OCI-M1 (cell line): ENCODE measurements at places on chromosomes 12 and 14.

GRCh38 chr12:91629440-91629839, 446.8 kb upstream of the DCN start:
- DNase-seq: no peak

- DNase-seq: peak; percentile 69
These were observed 105.0 kb downstream of the PPP2R5E start for GRCh38 chr14:63438065-63438757.

DNA sequence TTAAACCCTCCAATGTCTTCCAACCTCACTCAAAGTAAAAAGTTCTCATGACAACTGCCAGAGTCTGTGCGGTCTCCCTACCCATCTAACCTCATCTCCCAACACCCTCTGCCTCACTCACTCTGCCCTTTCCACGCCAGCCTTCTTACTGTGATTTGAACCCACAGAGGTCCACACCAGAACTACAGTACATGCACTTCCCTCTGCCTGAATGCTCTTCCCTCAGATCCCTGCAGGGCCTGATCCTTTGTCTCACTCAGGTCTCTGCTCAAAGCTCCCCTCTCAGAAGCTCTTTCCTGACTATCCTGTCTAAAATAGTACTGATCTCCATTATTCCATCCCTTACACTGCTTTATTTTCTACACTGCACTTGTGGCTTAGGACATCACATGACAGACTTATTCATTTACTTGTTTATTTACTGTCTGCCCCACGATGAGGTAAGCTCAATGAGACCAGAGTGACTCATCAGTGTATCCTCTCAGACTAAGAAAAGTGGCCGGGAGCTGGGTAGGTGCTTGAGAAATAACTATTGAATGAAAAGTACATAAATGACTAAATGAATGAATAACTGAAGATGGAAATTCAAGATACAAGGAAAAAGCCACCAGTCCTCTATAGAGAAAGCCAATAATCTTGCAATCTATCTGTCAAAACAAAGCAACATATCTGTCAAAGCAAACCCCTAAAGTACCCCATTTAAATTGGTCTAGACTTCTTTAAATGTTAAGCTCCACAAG, 17.1 kb downstream of the POMT2 start:
- DNase-seq: peak; percentile 66

DNA sequence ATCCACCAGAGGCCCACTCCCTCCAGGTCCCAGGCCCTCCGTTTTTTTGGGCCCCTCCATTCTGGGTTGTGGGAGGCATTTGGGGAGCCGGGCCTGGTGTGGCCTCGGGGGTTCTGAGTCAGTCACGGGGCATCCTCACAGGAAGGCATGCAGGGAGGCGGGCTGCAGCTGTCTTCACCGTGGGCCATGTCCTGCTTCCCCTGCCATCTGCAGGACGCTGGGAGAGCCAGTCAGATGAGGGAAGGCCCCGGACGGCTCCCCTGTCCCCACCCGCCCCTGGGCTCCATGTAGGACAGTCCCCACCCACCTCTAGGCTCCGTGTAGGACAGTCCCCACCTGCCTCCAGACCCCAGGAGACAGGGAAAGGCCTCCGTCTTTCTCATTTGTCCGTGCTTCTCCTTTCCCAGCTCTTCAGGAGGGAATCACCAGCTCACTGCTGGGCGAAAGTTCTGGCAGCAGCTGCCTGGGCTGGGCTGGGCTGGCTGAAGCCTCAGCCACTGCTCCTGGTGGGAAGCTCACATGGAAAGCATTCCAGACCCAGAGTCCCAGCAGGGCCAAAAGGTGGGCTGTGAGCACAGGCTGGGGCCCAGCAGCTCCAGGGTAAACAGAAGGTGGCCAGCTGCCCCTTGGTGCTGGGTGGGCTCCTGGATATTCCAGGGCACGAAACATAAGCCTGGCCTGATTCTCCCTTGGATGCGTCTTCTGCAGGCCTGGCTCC, 217.8 kb downstream of the KIF26A start:
- no peak for DNase-seq

DNA sequence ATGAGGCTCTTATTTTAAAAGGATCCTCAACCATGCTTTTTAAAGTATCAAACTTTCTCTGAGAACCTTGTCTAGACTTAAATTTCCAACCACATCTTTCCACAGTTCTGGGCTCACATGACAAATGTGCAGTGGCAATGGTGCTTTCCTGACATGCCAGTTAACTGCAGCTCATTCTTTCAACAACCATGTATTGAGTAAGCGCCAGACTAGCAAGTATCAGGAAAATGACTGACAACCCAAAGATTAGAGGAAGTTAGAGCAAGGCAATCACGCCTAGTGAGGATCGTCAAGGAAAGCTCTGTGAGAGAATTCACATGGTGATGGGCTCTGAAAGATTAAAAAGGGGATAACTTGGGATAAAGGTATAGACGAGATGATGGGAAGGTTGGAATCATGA, 35.8 kb downstream of the FLVCR2 start:
- DNase-seq: no peak

GRCh38 chr12:51465491-51465890, 40.9 kb downstream of the SLC4A8 start:
- peak; percentile 40 for DNase-seq

DNA sequence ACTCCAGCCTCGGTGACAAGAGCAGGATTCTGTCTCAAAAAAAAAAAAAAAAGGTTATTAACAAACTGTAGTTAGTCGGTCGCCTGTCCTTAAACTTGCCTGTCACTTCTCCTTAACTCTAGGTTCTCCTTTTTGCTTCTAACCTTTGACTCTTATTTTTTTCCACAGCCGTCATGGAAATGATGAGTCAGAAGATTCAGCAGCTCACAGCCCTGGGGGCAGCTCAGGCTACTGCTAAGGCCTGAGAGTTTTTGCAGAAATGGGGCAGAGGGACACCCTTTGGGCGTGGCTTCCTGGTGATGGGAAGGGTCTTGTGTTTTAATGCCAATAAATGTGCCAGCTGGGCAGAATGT, 418 bp upstream of the MYG1 start:
- peak; percentile 87 for DNase-seq

DNA sequence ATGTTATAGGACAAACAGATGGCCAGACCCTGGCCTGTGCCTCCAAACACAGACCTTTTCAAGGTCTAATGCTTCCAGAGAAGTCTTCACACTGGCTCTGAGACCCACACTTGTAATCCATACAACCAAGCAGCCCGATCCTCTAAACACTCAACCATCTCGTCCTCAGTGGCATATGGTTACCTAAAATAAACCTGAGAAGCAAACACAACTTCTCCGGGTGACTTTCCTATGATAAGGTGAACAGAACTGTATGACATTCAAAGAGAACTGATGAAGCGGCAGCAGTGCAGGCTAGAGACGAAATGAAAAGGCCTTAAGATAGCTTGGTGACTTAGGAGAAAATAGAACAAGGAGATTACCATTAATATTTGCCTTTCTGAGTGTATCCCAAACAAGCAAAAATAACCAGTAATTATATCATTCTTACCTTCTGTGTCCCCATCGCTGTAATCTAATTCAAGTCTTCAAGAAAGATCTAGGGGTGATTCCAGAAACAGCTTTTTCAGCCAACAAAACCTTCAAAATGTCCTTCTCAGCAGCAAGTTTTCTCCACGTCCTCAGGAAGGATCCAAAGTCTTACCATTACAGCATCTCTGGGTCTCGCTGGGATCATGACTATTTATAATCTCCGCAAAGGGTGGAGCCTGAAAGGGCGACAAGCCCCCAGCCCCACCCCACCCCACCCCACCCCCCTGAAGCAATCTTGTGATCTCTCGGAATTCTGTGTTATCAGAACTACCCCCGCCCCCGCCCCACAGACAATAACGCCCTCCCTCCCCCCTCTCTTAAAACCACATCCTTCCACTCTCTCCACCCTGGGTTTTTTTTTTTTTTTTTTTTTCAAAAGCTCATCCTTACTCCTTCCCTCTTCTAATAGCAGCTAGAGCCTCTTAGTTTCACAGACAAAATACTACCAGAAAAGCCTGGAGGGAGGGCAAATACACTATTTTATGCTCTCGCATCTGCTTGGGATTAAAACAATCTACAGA, at the start of gene SLC2A3:
Gene SLC2A3 (minus strand): TSS at position 598 of the 992 bp plus-strand sequence. CDS start 153 bp downstream, at position 445.
- DNase-seq: peak; percentile 96

- peak; percentile 39 for DNase-seq
These were observed 9.0 kb downstream of the RPS6KL1 start for GRCh38 chr14:74913986-74914573.

- peak; percentile 71 for DNase-seq
These were observed 50.9 kb upstream of the CCT2 start for GRCh38 chr12:69534389-69534822.
